ENCODE measurements at places on chromosomes 2 and 18. TPM values are rescaled to one million over a fixed set of nuclear protein-coding genes. Genes with fewer than 3 reads are reported as not detected.

The CELF4 gene
- 2.9 TPM for total RNA-seq

GRCh38 chr2:129705085-129705484 is 274.4 kb upstream of the RAB6C start:
- no peak for DNase-seq

DNA sequence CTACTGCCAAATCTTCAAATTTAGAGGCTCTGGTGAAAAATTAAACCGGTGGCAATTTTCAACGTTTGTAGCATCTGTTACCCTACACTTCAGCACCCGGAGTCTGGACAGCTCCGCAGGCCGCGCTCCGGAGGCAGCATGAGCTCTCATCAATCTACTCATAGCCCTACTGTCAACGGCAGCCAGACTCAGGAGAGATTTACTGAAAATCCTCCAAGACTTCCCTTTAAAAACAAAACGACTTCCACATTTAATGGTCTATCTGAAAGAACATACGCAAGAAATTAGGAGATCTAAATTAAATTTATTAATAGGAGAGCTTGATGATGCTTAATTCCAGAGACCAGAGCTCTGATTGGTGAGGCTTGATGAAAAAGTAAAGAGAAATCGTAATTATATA is 970 bp upstream of the ADCYAP1 start:
- peak; percentile 83 for DNase-seq

GRCh38 chr2:208034503-208035140 is 9.3 kb upstream of the PLEKHM3 start:
- no peak for DNase-seq

The PROC gene
- total RNA-seq = 0.59 TPM

GRCh38 chr18:46712406-46712805 is 44.4 kb downstream of the ST8SIA5 start:
- no peak for DNase-seq

The COBLL1 gene
- total RNA-seq = 6.3 TPM

GRCh38 chr2:217085543-217085942 is 225.7 kb upstream of the TNP1 start:
- DNase-seq = no peak

The WNT6 gene
- not detected for total RNA-seq

The HOXD12 gene
- 0.17 TPM for total RNA-seq

The MC2R gene
- not detected for total RNA-seq

- no peak for DNase-seq
Observed at GRCh38 chr2:28544922-28545589, 49.2 kb downstream of the PLB1 start.

The EFR3B gene
- 8.9 TPM for total RNA-seq

DNA sequence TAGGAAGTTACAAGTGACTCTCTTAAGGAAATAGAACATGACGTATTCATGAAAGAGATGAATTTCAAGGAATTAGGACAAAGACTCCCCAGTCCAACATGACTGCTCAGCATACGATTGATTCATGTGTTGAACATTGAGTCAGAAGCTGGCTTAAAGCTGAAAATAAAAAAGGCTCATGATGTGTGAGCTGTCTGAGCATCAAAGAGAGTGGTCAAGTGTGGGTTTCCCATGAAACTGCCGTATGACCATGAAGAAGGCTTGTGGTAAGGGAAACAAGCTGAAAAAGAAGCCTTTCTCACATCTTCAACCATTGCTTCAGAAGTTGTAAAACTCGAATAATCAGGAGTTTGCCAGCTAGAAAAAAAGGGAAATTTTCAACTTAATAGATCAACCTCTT is 201.9 kb upstream of the APCDD1 start:
- no peak for DNase-seq

GRCh38 chr2:156110890-156111289 is 221.6 kb downstream of the NR4A2 start:
- peak; percentile 68 for DNase-seq

DNA sequence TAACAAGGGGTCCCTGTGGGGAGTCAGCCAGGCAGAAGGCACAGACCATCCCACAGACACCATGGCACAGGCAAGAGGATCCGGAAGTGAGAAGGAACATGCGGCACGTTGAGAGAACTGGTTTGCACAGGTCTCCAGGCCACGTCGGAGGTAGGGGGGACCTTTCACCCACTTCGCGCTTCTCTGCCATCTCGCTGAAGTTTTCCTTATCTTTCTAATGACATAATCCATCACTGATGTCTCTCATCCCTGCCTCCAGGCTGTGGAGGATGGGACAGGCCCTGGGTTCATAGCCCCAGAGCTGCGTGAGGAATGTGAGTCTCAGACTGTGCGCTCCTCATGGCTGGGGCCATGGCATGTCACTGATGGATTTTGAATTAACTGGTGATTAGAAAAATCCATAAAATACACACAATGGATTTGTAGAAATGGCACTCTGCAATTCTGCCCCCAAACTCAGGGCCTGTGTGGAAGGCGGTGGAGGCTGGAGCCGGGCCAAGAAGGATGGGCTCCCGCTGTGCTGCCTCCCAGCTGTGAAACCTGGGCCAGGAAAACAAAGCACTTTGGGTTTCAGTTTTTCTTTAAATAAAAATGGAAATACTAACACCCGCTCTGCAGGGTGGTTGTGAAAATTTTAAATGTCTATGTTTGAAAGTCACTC is 113.3 kb upstream of the ALKAL2 start:
- no peak for DNase-seq

- DNase-seq = no peak
Observed at GRCh38 chr2:148885988-148886387, 11.0 kb downstream of the KIF5C start.

DNA sequence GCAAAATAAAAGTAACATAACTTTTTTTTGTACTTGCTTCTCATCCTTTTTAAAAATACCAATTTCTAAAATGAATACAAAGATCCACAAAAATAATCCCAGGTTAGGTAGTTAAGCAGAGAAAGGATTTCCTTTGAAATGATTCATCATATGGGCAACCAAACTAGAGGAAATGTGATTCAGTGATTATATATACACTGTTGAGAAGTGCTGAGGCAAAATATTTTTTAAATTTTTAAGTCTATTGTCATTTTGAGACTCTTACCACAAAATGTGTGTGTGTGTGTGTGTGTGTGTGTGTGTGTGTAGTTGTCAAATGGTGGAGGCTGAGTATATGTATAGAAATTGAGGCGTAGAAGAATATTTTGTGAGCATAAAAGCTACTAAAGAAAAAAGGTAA is 1075.3 kb downstream of the LRP1B start:
- DNase-seq = no peak

The TLK1 gene
- 99.6 TPM for total RNA-seq

The SERPINB10 gene
- not detected for total RNA-seq

GRCh38 chr2:199627417-199627816 is 169.7 kb upstream of the SATB2 start:
- no peak for DNase-seq

The PLEKHM3 gene
- 4.5 TPM for total RNA-seq

- no peak for DNase-seq
Observed at GRCh38 chr2:109005686-109006204, 16.7 kb upstream of the EDAR start.

GRCh38 chr2:164873210-164873908 is 31.7 kb upstream of the COBLL1 start:
- no peak for DNase-seq

DNA sequence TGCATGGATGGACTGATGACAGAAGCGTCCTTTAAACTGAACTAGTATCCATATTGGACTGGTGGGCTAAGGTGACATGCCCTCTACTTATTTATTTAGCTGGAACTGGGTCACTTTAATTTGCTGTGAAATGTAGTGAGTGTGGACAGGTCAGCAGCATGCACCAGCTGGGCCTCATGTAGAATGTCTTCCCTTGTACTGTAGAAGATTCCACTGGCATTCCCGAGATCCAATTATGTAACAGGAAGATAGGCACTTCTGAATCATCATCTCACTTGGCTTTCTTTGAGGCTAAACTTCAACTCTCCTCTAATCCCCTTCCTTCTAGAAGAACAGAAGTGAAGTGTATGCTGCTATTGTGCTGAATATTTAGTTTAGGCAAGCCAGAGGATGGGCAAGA is 296.2 kb downstream of the SLC8A1 start:
- no peak for DNase-seq

The LRRTM1 gene
- 1.2 TPM for total RNA-seq

GRCh38 chr2:168600949-168601348 is 144.9 kb downstream of the CERS6 start:
- no peak for DNase-seq

DNA sequence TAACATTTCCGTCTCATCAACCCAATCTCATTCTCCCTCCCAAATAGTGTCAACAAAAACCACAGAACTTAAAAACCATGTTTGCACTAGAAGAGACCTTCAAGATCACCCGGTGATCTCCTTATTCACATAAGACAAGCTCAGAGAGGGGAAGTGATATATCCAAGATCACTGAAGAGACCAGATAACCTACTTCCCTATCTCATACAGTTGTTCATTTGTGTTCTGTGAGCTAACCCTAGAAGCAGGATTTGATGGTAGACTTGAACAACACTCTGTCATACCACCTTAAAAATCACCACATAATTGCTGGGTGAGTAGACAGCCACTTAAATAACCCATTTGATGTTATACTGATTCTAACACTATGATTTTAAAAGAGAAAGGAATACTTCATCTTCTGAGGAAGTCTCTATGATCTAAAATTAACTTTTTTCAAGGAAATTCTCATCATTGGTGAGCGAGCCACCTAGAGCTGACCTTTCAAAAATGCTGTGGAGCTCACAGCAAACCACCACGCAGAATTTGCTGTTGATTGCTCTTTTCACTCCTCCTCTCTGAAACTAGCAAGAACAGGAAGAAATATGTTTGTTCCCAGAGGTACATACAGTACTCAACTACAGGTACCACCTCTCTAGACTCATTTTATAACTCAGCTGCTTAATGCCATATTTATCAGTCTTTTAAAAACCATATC is 15.1 kb downstream of the AAK1 start:
- DNase-seq = no peak
